ENCODE measurements at places on chromosomes 12 and 14.

DNA sequence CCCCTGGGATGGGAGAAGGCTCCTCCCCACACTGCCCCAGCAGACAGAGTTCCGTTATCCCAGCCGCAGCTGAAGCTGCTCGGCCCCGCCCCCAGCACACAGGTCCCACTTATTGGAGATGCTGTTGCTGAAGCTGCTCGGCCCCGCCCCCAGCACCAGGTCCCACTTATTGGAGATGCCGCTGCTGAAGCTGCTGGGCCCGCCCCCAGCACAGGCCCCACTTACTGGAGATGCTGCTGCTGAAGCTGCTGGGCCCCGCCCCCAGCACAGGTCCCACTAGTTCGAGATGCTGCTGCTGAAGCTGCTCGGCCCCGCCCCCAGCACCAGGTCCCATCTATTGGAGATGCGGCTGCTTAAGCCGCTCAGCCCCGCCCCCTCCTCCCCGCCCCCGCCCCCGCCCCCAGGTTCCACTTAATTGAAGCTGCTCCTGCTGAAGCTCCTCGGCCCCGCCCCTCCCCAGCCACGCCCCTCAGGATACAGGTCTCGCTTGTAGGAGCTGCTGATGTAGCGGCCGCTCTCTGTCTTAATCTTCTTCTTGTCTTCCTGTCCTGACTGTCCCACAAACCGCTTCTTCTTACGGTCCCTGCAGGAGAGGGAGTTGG lies 12.0 kb downstream of the CFAP73 start:
- DNase-seq: peak; percentile 48

GRCh38 chr12:40692765-40693206 lies 547 bp downstream of the CNTN1 start:
- DNase-seq: no peak

DNA sequence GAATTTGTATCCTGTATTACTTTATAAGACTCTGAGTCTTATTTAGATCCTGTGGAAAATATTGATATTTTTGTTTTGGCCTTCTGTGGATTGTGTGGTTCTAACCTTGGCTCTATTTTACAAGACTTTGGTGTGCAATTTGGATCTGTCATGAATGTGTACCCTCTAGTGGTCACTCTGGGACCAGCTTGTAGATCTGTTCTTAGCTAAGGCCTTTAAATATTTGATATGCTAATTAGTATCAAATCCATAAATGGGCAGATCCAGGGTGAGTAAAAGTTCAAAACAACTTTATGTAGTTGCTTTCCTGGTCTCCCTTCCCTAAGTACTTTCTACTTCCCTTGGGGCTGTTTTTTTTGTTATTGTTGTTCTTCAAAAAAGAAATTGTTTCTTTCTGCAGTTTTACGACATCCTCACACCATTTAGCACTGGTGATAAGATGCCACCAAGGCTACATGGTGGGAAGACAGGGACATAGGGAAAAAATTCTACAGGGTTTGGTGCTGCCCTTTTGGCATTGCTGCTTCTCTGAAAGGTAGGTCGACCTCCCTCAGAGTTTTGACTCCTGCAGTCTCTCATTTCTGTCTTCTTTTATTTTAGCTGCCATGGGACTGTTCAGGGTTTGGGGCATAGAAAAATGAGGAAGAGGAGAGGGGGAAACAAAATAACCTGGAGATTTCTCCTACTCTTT lies 238.5 kb downstream of the GPHN start:
- no peak for DNase-seq

DNA sequence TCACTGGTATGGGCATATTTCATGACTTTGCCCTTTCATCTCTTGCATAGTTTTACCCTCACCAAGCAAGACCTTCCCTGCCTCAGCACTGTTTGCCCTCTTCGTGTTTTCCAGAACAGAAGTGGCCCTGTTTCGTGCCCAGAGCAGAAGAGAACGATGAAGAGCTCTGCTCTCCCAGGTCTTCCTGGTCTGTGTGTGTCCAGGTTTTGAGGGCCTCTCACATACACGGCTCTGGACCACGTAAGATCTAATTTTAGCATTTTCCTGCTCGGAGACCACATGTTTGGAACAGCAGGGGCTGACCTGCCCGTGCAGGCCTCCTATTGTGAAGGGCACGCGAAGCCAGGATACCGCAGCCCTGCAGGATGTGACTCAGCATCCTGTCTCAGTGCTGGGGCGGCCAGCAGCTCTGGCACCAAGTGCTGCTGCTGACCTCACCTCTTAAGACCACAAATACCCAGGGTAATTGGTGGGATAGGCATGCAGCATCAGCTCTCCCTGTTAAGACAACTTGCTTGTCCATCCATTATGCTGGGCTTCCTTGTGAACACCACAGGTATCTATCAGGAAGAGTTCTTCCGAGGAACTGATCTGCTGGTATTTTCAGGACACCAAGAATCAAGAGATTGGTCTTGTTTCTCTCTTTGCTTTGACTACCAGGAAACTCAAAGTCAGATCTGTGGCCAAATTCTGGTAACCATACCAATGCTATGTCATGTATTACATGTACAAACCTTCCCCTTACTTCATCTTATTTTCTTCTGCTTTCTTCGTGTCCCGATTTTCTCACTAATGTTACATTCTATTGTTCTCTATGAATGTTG lies 19.0 kb downstream of the SSH1 start:
- DNase-seq: no peak

GRCh38 chr12:97876780-97877179 lies 414.2 kb downstream of the RMST start:
- no peak for DNase-seq

GRCh38 chr12:80702889-80703805 lies 4.3 kb upstream of the MYF6 start:
- DNase-seq: no peak

- DNase-seq: no peak
Measured at GRCh38 chr12:71641390-71641789, 22.3 kb downstream of the ZFC3H1 start.

DNA sequence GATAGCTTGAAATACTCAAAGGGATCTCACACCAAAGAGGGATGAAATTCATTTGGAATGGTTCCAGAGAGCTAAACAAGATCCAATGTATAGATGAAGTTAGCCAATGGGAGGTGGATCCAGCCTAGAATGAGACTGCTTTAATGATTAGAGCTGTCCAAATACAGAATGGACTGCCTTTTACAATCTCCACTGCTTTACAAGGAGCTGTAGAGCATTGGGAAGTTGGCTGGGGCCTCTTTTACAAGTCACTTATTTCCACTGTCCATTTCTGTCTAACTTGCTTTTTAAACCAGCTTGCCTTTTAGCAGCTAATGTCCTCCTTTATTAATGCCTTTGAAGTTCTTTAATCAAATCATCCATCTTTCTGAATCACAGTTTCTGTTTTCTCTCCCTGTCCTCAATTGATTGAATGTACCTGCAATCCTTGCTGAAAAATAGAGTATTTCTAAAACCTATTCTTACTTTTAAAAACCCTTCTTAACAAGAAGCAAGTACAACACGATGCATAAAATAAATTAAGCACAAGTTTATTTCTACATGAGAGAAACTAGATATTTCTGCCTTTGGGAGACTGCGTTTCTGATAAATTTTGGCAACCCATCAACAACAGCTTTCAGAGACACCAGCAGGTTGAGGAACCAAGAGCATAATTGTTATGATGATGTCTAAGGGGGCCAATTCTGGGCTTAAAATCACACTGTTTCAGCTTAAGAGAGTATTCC lies 3.4 kb upstream of the ATP2A2 start:
- no peak for DNase-seq

- DNase-seq: no peak
Measured at GRCh38 chr12:92362785-92363184, 217.1 kb upstream of the BTG1 start.

DNA sequence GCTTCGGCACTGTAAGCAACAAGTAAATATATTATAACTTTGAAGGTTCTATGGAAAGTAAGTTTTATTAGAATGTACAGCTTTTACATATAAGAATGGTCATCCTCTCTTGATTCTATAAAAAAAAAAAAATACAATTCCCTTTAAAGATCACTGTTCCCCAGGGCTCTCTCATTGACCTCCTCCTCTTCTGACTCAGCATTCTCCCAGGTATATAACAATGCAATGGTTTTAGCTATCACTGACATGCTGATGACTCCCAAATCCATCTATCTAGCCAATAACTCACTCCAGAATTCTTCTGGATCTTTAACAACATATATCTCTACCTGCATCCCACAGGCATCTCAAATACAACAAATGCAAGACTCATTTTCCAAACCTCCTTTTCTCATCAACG lies 62.7 kb downstream of the EEA1 start:
- no peak for DNase-seq

GRCh38 chr12:5988659-5989116 lies 43.6 kb upstream of the ANO2 start:
- DNase-seq: peak; percentile 59

GRCh38 chr14:47044841-47045240 lies 393.3 kb upstream of the RPL10L start:
- peak; percentile 29 for DNase-seq
